Effector memory CD8-positive, alpha-beta T cell (primary cell): ENCODE measurements at places on chromosomes 6 and 20.

DNA sequence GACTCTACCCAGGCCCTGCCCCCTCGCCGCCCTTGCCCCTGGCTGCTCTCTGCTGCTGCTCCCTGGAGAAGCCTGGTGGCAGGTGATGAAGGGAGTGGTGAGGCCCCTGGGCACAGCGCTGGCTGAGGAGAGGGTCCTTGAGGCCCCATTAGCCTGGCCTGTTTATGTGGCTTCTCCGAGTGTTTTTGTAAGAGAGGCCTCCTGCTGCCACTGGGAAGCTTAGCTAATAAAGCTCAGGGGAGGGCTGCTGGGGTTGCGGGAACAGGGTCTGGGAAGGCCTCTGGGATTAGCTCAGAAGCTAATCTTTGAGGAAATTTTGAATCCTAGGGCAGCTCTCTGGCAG lies 15.5 kb downstream of the EBF4 start:
- no peak for DNase-seq

GRCh38 chr20:44268802-44269201 lies 21.7 kb downstream of the GDAP1L1 start:
- DNase-seq = no peak

- DNase-seq = no peak
Observed at GRCh38 chr20:38441916-38442315, 6.8 kb upstream of the SNHG17 start.

GRCh38 chr6:56551409-56552120 lies 91.1 kb downstream of the DST start:
- no peak for DNase-seq

GRCh38 chr20:4805663-4806449 lies 84.1 kb downstream of the PRND start:
- no peak for DNase-seq

- no peak for DNase-seq
Observed at GRCh38 chr6:168208402-168208801, 111.2 kb downstream of the DACT2 start.

DNA sequence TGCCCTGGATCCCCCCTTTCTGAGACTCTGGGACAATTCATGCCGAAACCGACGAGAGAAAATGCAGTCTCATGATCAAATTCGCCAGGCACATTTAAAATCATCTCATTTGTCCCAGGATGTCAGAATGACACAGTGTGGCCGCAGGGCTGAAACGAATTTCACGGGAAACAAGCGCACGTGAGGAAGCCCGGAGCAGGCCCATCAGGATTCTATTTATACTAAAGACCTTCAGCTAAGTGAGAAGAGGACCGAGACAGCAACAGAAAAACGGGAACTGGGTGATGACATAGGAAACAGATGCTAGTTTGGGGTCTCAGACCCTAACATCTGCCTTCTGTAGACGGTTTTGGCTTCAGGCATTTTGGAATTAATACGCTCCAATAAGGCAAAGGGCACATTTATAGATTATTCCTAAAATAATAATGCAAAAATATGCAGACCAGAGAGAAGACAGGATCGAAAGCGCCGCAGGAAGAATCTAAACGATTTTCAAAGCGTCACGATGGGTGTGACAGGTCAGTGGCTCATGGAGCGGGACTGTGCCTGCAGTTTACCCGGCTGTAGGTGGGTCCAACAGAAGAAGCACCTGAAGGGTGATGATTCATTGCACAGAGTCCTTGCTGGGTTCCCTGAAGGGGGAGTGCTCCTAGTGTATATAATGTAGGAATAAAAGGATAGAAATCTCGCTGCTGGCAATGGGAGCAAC lies 80.8 kb upstream of the MPC1 start:
- no peak for DNase-seq
